Aorta (tissue), 5 donors: ENCODE measurements at places on chromosomes 4 and X. TPM values are rescaled to one million over a fixed set of nuclear protein-coding genes. Genes with fewer than 3 reads are reported as not detected.
A peak's percentile ranks its signal among the peaks of the same experiment; 100 is the strongest.

The AREG gene
- 0.57 TPM for total RNA-seq

The LDB2 gene
- total RNA-seq, result 128 TPM

The MAGEB10 gene
- total RNA-seq, result not detected

The CPLX1 gene
- 13.7 TPM for total RNA-seq

The HEPH gene
- 58.2 TPM for total RNA-seq

The NLGN4X gene
- 1.6 TPM for total RNA-seq

- no peak overlapping the region for H3K27ac ChIP-seq
- H3K4me1 ChIP-seq, result no peaks in the 10 kb centered on the region
- H3K4me3 ChIP-seq, result no peak overlapping the region
- no peaks in the 10 kb centered on the region for H3K27me3 ChIP-seq
- DNase-seq, result no peak
These were observed 16.6 kb downstream of the FRMPD3 start for GRCh38 chrX:107465932-107466620.

GRCh38 chr4:142354794-142355420 lies 491.2 kb downstream of the INPP4B start:
- H3K4me1 ChIP-seq, result peaks cover 5% of the 10 kb centered on the region
- DNase-seq, result no peak
- H3K36me3 ChIP-seq, result no peaks in the 10 kb centered on the region

DNA sequence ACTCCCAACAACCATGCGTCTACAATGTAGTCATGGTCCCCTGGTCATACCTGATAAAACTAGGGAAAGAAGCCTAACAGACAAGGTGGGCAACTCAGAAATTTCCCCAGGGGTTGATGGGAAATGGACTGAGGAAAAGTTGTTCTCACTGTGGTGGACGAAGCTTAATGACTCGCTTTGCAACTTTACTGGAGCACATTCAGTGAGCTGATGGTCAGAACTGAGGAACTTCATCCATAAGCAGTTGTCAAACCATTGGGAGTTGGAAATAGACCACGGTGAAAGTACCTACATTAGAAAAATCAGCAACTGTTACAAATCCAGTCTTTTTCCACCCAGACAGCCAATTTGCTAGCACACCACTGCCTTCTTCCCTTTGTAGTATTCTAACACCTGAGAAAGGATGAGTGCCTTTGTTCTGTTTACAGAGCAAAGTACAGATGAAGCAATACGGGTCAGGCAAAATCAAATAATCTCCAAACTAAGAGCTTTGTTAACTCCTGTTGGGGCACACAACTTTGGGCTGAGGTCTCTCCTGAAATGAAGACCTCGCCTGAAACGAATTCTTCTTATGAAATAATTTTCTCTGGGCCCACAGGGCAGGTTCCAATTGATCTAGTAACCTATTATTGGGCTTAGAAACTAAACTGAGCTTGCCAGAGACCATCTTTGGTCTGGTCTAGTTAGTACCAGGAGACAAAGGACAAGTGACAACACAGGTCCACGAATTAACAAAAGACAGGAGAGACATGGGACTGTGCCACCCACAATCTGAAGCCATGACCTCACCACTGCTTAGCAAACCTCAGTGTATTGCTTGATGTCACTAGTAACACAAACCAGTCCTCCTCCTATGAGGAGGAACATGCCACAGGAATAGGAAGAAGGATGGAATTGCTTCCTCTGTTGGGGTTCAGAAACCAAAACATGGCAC lies 58.9 kb upstream of the NFKB1 start:
- no peak overlapping the region for H3K27ac ChIP-seq
- no peak overlapping the region for H3K4me3 ChIP-seq
- no peaks in the 10 kb centered on the region for H3K27me3 ChIP-seq
- H3K36me3 ChIP-seq, result no peaks in the 10 kb centered on the region

DNA sequence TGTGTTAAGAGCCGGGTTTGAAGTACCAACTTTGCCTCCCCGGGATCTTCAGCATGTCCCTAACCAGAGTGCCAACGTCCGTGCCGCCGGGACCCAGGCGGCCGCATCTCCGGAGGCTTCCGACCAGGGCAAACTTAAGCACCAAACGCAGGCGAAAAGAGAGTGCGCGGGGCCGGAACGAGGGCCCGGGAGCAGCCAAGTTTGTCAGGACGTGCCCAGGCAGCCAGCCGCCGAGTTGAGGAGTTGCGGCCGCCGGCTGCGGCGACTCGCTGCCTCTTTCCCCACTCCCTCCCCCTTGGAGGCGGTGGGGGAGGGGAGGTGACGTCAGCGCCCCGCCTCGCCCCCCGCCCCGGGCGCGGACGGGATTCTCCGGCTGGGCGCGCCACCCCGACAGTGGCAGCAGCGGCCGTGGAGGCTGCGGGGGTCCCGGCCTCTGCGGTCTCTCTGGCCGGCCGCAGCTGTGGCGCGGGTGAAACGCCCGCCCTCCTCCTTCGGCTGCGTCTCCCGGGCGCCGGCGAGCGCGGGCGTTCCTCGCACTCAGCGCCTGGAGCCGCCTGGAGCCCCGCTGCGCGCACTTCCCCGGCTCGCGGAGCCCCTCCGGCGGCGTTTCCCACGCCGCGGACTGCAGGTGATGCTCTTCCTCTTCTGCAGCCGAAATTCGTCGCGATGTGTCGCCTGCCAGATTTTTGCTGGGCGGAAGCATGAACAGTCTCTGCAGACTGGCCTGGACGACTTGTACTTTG lies 2.9 kb upstream of the FAT1 start:
- no peaks in the 10 kb centered on the region for H3K4me1 ChIP-seq
- no peaks in the 10 kb centered on the region for H3K27me3 ChIP-seq
- peak overlapping the region; percentile 90 for H3K4me3 ChIP-seq

DNA sequence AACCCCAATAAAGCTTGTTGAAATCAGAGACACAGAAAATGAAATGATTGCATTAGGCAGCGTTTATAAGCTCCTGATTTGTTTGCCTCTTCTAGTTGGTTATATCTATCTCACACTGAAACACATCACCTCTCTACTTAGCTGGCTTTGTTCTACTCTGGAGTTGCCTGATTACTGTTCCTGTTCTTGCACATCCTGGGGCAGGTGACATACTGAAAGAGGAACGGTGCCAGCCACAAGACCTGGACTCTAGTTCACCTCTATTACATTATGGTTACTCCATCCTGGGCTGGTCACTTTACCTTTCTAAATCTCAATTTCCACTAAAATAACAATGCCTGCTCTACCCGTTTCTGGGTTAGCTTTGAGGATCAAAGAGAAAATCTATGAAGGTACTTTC lies 47.9 kb downstream of the TRIM2 start:
- no peak overlapping the region for H3K4me3 ChIP-seq
- no peak overlapping the region for H3K27ac ChIP-seq
- no peak for DNase-seq
- no peaks in the 10 kb centered on the region for H3K27me3 ChIP-seq
- H3K36me3 ChIP-seq, result no peaks in the 10 kb centered on the region

DNA sequence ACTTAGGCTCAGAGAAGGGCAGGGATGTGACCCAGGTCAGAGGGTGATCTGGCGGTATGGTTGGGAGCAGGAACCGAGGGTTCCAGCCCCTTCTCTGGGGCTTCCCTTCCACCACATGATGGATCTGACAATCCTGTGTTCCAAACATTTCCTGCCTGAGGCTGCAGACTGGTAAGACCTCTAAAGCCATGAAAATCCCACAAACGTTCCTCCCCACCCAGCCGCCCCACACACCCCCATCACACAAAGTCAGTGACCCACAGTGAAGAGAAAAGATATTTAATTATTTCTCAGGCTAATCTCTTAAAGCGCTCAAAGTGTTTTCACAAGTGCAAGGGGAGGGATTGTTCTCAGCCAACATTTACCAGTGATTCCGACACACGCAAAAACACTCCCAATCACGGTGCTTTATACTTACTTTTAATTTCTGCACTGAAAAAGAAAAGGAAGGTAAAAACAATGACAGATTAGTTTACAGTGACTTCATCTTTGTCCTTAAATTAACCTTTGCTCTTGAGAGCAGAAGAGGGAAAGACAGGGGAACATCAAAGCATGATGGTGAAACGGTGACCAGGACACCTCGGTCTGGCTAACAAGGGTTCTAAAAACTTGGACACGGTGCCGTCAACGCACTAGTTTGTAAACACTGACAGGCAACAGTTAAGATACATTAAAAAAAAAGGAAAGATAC lies 42.4 kb downstream of the WDR1 start:
- no peak for DNase-seq
- H3K4me1 ChIP-seq, result no peaks in the 10 kb centered on the region
- H3K4me3 ChIP-seq, result no peak overlapping the region
- H3K27me3 ChIP-seq, result no peaks in the 10 kb centered on the region
- H3K27ac ChIP-seq, result no peak overlapping the region
- H3K36me3 ChIP-seq, result peaks cover 28% of the 10 kb centered on the region

GRCh38 chr4:112082954-112083586 lies 62.2 kb upstream of the FAM241A start:
- H3K27ac ChIP-seq, result no peak overlapping the region
- H3K4me3 ChIP-seq, result no peak overlapping the region
- no peak for DNase-seq
- H3K36me3 ChIP-seq, result no peaks in the 10 kb centered on the region
- H3K27me3 ChIP-seq, result no peaks in the 10 kb centered on the region

GRCh38 chr4:3079694-3080123 lies 5.2 kb downstream of the HTT start:
- no peak overlapping the region for H3K4me3 ChIP-seq
- DNase-seq, result no peak
- no peaks in the 10 kb centered on the region for H3K4me1 ChIP-seq
- no peaks in the 10 kb centered on the region for H3K36me3 ChIP-seq
- no peaks in the 10 kb centered on the region for H3K27me3 ChIP-seq

DNA sequence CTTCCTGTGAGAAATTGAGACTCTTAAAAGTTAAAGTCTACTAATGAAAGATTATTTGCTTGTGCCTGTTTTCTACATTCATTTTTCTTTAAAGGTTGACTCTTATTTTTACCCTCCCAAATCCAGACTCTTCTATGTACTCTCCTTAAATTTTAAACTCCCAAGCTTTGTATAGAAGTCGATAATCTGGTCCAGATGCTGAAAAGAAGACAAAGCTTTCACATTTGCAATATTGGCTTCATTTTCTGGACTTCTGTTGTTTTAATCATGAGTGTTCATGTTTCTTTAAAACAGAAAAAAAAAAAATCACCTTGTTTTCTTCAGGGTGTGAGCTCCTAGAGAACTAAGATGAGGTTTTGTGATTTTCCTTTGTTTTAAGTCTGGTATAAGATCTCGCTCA lies 53.2 kb upstream of the TBC1D14 start:
- no peak for DNase-seq
- peaks cover 6% of the 10 kb centered on the region for H3K36me3 ChIP-seq
- no peak overlapping the region for H3K4me3 ChIP-seq
- no peak overlapping the region for H3K27ac ChIP-seq

DNA sequence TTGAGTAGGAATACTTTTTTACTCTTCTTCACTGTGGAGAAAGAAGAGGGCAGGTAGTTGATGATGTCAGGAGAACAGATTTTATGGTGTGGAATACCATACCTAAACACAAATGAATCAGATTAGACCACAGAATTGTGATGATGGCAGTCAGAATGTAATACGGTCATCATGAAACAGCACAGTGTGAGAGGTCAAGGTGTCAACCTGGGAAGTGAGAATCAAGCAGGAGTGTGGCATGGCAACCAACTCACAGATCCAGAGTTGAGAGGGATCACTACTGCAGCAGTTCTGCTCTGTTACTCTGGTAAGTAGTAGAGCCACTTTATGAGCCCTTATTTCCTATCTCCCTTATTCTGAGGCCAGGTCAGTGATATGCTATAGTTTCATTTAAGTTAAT lies 27.7 kb downstream of the METTL14 start:
- H3K36me3 ChIP-seq, result peaks cover 4% of the 10 kb centered on the region
- no peak for DNase-seq
- no peaks in the 10 kb centered on the region for H3K4me1 ChIP-seq
- H3K27me3 ChIP-seq, result no peaks in the 10 kb centered on the region
- H3K4me3 ChIP-seq, result no peak overlapping the region

DNA sequence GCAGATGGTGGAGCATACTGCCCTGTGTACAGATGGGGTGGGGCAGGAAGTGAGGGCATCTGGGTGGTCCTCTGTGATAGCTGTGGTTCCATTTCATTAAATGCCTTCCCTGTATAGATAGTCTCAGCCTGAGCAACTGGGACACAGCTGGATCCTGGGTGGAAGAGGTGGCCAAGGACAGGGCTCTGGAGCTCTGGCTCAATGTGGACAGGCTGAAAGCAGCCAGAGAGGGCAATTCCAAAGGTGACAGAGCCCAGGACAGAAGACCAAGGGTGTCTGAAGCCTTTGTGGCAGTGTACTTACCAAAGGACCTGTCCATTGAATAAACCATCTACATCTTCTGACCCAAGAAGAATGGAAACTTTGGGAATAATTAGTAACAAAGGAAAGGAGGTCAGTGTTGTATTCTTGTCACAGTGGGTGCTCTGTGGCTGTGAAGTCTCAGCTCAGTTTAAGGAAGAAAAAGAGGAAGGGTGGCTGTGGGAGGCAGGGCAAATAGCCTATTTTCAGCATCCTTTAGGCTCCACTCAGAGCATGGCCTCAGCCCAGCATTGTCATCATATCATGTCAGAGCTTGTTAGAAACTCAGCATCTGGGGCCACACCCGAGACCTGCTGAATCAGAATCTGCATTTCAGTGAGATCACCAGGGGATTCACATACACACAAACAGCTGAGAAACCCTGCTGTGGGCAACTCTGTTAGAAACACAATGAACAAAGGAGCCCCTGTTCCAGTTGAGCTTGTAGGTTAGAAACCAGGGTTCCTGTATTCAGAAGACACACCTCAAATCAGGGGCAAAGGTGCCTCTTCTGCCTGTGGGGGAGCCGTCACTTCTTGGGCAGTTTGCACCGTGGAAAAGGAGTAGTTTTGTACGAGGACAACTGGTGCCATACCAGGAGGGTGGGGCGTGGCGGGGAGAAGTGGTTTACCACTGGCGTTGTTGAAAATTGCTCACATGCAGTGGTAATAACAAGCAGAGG lies 168.6 kb downstream of the PTTG2 start:
- no peak overlapping the region for H3K4me3 ChIP-seq
- peaks cover 7% of the 10 kb centered on the region for H3K36me3 ChIP-seq
- DNase-seq, result no peak
- no peaks in the 10 kb centered on the region for H3K27me3 ChIP-seq

DNA sequence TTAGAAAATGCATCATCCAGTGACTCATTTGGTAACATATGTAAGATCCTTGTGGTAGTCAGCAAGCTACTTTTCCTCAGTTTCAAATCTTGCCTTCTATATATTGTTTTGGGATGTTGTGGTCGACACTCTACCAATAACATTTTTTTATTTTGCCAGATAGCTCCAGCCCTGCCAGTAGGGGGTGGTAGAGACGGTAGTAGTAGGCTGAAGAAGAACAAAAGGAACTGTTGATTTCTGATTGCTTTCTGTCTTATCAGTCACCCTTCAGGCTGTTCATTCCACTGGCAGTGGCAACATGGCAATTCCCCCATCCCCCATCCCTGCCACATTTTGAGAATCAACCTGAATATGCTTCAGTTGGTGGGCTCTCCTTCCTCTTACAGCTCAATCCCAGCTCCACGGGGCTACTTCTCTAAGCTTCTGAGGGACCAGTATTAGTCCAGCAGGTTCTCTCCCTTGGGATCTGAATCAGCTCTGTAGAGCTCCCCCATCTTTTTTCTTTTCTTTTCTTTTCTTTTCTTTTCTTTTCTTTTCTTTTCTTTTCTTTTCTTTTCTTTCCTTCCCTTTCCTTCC lies 171.5 kb upstream of the VEGFC start:
- no peak overlapping the region for H3K27ac ChIP-seq
- H3K27me3 ChIP-seq, result no peaks in the 10 kb centered on the region
- H3K36me3 ChIP-seq, result no peaks in the 10 kb centered on the region
- no peaks in the 10 kb centered on the region for H3K4me1 ChIP-seq
- DNase-seq, result no peak

GRCh38 chrX:107710617-107711391 lies 64.8 kb downstream of the TSC22D3 start:
- no peaks in the 10 kb centered on the region for H3K27me3 ChIP-seq
- no peak for DNase-seq
- H3K36me3 ChIP-seq, result no peaks in the 10 kb centered on the region
- H3K4me3 ChIP-seq, result no peak overlapping the region
- peaks cover 1% of the 10 kb centered on the region for H3K4me1 ChIP-seq
